ENCODE measurements at places on chromosomes 12 and 14.

- DNase-seq, result no peak
These were observed 12.4 kb upstream of the HHIPL1 start for GRCh38 chr14:99632410-99633035.

- no peak for DNase-seq
These were observed 96.2 kb downstream of the KICS2 start for GRCh38 chr12:64125913-64126312.

DNA sequence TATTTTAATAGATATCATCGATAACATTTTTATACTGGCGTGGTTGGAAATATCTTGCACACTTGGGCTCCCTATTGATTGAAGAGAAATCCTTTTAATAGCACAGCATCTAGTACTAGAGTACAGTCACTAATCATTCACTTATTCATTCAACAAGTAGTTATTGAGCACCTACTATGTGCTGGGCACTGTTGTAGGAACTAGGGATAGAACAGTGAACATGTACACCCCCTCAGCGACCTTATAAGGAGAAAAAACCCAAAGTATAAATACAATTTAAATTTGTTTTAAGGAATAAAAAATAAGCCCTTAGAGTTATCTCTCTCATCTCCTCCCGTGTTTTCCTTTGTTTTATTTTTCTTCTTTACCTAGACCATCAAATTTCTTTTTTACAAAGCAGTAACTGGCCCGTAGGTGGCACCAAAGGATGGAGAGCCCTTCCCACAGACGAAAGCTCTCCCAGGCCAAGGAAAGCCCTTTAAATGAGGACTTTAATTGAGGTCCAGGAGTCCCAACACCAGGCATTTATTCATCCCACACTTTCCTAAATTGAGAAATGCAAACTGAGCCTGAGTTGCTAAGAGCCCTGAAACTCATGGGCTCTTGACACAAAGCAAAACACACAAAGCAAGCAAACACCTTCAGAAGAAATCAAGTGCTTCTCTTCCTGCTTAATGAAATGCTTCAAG, 29.0 kb downstream of the PEBP1 start:
- DNase-seq, result peak; percentile 44

DNA sequence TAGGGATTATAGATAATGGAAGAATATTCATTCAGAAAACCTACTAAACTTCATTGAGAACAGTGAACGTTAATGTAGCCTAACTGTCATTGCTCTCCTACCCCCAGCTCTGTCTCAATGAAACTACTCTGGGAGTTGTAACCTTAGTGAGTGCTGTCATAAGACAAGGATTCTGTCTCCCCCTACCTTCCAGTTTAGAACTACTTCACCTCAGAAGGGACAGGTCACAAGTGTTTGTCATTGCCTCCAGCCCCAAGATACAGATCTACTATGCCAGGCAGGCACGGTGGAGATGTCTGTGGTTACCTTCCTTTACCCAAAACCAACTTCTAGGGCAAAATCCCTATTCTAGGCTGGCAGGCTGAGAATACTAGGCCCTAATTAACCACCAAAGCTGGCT, 833.1 kb upstream of the SEL1L start:
- no peak for DNase-seq

DNA sequence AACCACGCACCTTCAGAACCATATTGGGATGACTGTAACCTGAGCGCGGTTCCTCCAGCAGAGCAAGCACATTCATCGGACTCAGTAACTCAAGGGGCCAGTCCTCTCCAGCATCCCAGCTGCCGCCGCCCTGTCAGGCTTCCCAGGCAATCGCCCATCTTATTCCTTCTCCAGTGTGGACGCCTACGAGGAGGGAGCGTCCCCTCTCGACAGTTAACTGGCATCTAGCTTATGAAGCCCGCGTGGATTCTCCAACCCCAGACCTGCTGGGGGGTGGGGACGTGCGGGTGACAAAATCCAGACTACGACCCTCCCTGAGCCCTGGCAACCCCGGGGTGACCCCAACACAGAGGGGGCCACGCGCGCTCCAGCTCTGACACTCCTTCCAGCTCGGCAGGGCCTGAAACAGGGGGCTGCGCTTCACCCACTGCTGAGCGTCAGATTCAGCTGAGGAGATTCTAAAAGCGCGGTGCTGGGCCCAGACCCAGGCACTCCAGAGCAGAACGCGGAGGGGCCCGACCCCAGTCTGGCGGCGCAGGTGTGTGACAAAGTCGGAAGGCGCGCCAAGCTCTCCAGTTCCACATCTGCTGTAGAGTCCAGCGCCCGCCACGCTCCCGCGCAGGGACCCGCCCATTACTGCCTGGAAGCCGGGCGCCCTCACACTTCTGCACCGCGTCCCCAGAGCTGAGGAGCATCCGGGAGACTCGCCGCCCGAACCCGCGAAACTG, 43.9 kb upstream of the ESR2 start:
- peak; percentile 78 for DNase-seq

DNA sequence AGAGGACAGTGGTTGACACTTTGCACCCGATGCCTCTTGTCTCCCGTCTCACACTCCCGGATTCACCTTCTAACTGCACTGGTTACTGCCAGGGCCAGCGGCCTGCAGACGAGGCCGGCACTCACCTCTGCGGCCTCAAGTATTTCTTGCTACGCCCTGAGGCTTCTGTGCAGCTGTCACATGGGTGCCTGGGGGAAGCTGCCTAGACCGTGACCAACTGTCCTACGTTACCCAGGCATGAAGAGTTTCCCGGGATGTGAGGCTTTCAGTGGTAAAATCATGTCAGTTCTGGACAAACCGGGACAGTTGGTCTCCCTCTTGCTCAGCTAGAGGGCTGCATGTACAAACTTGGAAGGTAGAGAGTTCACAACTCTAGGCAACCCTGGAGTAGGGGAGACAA, 274.5 kb downstream of the GLT1D1 start:
- DNase-seq, result no peak

DNA sequence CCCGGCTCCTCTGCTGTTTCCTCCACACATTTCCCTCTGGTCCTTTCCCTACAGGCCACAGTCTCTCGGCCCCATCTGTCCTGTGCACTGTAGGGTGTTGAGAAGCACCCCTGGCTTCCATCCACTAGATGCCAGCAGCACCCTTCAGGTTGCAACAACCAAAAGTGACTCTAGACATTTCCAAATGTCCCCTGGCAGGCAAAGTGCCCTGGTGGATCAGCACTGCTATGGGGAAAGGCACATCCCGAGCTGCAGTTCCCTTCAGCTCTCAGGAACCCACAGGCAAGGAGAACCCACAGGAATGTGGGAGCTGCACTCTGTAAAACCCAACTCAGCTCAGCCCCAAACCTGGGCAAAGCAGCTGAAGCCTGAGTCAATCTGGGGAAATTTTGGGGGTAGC, 77.0 kb downstream of the RBM19 start:
- DNase-seq, result no peak

DNA sequence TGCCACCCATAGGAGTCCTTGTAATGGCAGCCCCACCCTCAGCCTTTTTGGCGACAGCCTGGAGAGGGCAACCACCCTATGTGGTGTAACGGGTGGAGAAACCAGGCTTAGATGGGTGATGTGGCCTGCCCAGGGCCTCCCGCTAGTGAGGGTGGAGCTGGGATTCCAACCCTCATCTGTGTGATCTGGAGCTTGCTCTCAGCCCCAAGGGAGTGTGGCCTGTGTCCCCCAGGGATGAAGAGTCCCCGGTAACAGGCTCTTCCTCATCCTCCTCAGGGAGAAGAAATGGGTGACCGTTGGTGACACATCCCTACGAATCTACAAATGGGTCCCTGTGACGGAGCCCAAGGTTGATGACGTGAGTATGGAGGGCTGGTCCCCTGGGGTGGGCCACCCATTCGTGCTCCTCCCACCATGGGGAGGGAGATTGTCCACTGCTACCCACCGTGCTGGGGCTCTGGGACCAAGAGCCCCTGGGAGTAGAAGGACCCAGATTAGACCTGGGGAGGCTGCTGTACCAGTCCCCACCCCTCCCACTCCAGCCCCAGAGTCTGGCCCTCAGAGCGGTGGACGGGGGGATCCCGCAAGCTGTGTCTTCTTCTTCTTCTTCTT, 8.8 kb downstream of the BCL7A start:
- DNase-seq, result no peak

Data from urothelium cell line (cell line).